Cerebellum (tissue), 4 donors: ENCODE measurements at places on chromosomes 5 and 9. TPM values are rescaled to one million over a fixed set of nuclear protein-coding genes. Genes with fewer than 3 reads are reported as not detected.

CDH9 gene
- 16.0 TPM for total RNA-seq

PLPPR1 gene
- total RNA-seq, result 65.3 TPM

CCL27 gene
- total RNA-seq, result not detected

PCDHGB6 gene
- total RNA-seq, result 21.7 TPM

AHRR gene
- total RNA-seq, result 1.5 TPM

FOXE1 gene
- total RNA-seq, result not detected

DOCK8 gene
- 1.8 TPM for total RNA-seq

PCDHB16 gene
- total RNA-seq, result 8.2 TPM

IL7R gene
- 0.27 TPM for total RNA-seq

RASGRF2 gene
- 3.7 TPM for total RNA-seq
